ENCODE measurements at places on chromosomes 13 and 19.

DNA sequence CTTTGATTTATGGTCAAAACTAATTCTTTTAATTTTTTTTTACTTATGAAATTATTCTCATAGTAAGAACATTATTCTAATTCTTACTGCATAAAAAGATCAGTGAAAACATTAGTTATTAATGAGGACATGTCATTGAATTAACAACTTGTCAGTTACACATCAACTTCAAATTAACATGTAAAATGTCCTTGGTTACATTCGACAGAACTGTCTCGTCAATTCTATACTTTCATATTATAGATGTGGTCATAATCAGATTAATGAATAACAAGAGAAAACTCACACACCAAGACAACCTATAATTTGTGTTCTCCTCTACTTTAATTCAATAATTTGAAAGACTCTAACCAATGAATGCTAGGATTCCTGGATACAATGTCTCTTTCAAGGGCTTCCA lies 66.7 kb downstream of the KATNAL1 start:
- no peak for DNase-seq

GRCh38 chr13:94713561-94714182 lies 1.3 kb upstream of the SOX21 start:
- no peak for DNase-seq

GRCh38 chr19:3932931-3933810 lies at the start of gene NMRK2:
NMRK2 (plus strand) TSS chr19:3933069; CDS start chr19:3933672, 603 bp downstream.
- DNase-seq = no peak

- DNase-seq = no peak
Observed at GRCh38 chr19:1233115-1233667, 4.6 kb downstream of the CBARP start.

DNA sequence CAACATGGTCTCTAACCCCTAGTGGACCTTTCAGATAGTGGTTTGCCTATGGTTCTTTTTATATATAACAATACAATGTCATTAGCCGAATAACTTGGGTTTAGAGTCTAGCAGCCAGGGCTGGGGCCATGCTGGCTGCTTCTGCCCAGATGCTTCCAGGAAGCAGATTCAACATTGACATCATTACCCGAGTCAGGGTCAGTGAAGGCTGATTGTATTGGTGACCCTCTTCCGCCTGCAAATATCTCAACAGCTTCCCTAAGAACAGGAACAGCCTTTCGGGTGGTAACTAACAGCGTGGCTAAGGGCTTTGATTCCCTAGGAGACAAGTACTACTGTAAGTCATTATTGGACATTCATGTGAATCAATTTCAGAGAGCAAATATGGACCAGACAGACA lies 476.4 kb downstream of the UQCRFS1 start:
- no peak for DNase-seq

DNA sequence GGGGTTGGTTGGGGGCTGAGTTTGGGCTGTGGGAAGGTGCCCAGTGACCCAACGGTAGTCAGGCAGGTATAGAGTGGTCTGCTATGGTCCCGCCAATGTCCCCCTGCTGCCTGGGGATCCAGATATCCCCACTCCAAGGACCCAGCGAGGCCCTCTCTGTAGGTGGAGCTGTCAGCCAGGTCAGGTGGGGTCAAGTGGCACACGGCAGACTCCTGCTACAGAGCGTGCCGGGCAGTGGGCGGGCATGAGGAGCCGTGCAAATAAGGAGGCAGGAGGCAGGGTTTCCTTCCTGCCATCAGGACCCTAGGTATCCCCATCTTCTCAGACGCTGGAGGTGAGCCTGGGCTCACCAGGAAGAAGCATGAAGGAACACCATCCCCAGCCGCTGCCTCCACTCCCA lies 14.9 kb downstream of the EVI5L start:
- DNase-seq = no peak

- DNase-seq = no peak
Observed at GRCh38 chr19:52991484-52991883, 22.2 kb upstream of the ERVV-1 start.

- peak; percentile 12 for DNase-seq
Observed at GRCh38 chr19:33797802-33798671, 1.4 kb downstream of the KCTD15 start.

- no peak for DNase-seq
Observed at GRCh38 chr19:39814595-39814994, 19.4 kb downstream of the DYRK1B start.

DNA sequence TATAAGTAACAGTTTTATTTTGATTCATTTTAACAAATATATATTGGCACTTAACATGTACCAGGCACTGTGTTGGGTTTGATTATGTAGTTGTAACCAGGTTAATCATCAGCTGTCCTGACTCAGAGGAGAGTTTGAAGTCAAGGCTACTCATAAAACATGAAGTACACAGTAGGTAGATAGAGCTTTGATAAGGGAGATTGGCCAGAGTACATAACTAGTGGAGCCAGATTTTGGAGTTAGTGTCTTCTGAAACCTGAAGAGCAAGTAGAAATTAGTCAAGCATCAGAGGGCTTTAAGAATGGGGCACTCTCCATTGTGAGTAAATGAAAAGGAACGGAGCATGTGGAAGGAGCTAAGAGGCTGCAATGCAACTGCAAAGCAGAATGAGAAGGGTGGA lies 333.9 kb downstream of the RFC3 start:
- DNase-seq = no peak

DNA sequence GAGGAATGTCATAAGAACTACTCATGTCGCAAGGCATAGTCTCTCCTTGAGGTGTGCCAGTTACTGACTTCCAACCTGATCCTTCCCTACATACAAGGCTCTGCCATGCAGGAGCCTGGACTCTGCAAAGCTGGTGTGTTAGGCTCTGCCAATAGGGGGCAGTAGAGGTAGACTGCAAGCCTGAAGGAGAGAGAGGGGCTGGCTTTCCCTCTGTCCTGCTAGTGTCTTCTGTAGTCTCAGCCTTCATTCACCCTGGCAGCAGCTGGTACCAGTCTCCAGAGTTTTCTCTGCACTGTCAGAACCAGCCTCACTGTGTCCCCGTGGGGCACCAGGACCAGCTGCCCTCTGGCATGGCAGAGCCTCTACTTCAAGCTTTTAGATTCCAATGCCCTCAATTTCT lies 14.5 kb downstream of the SHISA2 start:
- no peak for DNase-seq

GRCh38 chr19:44280916-44281315 lies 21.2 kb downstream of the ZNF233 start:
- DNase-seq = no peak

GRCh38 chr13:30362869-30363268 lies 55.5 kb upstream of the KATNAL1 start:
- no peak for DNase-seq

DNA sequence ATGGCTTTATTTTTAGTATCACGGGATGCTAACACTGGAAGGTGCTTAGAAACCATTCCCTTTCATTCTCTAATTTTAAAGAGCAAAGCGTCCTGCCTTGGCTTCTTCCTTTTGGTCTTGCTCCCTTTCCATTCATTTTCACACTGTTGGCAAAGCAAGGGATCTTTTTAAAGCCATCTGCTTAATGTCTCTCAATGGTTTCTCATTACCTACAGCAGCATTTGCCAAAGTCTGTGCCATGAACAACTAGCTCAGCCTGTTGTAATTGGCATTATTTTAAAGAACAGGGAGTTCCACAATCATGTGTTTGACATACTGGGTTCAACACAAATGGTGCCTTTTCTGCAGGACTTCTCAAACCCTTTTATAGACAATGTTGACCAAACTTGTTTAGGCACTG lies 444.3 kb downstream of the GPC6 start:
- DNase-seq = no peak

DNA sequence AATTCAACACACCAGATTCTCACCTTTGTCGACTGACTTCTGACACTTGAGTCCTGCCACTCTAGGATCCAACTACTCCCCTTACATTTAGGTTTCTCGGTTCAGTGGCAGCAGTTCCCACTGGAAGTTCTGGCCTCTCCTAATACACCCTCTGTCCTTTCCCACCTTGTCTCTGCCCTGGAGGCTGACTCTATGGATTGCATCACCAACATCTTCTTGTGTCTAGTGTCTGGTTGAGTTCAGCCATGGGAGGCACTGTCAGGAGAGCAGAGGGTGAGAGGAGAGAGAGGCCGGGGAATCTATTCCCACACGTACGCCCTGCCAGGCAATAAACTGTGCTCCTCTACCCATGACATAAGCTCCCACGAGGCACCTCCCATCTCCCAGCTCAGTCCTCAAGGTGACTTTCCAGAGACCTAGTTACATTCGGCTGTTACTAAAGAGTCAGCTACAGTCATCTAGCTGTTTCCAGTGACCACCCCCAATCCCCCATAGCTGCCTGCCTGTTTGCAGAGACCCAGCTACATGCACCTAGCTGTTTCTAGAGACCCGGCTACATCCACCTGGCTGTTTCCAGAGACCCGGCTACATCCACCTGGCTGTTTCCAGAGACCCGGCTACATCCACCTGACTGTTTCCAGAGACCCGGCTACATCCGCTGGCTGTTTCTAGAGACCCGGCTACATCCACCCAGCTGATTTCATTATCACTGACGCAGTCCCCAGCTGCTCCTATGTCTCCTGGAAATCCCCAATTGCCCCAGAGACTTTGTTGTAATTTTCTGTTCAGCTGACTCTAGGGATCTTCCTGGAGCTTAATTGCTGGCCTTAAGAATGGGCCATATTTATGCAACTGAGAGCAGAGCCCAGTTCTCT lies 8.1 kb upstream of the LILRB4 start:
- no peak for DNase-seq

DNA sequence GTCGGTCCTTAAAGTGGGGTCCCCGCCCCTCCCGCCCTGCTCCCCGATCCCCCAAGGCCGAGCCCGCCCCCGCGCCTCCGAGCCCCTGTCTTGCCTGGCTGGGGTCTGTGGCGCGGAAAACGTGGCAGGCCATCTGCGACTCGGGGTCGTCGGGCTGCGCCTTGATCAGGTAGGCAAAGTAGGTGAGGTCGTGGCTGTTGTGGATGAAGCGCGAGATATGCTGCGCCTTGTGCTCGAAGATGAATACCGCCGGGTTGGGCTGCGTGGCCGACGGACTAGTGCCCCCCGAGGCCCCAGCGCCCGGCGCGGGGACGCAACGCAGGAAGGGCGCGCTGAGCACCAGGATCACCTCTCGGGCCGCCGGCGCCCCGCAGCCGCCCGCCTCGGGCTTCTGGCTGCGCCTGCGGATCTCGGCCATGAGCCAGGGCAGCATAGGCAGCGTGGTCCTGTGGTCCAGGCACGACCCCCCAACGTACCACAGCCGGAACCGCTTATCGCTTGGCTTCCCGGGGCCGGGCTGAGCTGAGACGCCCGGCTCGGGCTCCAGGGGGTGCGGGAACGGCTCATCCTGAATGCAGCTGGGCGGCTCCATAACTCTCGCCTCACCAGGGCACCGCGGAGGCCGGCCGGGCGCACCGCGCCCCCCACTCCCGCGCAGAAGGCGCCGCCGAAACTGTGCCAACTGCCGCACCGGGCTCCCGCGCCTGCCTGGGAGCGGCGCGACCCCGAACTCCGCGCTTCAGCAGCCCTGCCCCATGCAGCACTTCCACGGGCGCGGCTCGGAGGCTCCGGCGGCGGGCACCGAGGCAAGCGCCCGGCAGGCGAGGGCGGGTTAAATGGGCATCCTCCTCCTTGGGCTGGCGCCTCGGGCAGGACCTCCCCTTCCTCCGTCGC lies 546 bp downstream of the TBC1D4 start:
- DNase-seq = peak; percentile 42

DNA sequence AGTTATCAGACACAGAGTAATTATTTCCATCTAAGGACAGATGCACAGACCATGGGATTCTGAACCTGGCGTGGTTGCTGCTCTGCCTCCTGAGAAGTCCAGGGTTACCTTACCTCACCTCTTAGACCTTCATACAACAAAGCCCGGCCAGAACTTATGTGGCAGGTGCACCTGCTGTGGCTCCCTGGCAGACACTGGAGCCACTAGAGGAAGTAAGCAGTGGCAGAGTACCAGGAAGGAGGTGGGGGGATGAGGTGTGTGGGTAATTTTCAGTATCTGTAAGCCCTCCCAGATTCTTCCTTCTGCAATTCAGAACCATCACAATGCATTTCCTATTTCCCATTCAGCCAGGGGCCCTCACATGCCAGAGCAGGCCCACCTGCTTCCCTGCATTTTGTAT lies 106.1 kb upstream of the DOCK9 start:
- DNase-seq = no peak

DNA sequence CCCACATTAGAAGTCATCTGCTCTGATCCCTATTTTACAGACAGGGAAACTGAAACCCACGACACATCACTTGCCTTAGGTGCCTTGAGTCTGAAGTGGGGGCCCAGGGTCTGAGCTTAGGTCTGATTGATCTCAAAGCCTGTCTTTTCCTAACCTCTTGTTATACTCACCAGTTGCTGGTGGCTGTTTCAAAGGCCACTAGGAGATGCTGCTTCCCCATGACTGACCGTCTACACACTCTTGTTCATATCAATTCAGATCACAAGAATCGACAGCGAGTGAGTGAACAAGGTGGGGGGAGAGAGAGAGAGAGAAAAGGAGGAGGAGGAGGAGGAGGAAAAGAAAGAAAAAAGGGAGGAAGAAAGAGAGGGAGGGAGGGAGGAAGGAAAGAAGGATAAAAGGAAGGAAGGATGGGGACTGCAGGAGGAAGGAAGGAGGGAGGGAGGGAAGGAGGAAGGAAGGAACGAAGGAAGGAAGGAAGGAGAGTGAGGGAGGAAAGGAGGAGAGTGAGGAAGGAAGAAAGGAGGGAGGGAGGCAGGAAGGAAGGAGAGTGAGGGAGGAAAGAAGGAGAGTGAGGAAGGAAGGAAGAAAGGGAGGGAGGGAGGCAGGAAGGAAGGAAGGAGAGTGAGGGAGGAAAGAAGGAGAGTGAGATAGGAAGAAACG lies 3.3 kb downstream of the OR10H1 start:
- DNase-seq = no peak

DNA sequence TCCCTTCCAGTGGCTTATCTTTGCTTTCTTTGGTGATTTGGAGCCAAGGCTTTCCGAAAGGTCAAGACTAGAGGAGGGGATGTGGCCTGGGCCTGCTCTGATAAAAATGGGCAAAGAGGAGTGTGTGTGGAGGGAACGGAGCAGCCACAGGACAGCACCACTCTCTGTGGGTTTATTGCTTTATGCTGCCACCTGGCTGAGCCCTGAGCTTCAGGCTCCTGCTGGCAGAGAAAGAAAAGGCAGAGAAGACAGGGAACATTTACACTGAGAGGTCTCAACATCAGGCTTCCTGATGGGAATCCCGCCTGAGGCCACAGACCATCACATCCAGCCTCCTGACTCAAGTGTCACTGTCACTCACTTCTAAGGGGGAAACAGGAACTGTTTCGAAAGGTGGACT lies 9.2 kb upstream of the GSX1 start:
- DNase-seq = no peak

- no peak for DNase-seq
Observed at GRCh38 chr13:99681695-99682094, 180.4 kb downstream of the TM9SF2 start.

DNA sequence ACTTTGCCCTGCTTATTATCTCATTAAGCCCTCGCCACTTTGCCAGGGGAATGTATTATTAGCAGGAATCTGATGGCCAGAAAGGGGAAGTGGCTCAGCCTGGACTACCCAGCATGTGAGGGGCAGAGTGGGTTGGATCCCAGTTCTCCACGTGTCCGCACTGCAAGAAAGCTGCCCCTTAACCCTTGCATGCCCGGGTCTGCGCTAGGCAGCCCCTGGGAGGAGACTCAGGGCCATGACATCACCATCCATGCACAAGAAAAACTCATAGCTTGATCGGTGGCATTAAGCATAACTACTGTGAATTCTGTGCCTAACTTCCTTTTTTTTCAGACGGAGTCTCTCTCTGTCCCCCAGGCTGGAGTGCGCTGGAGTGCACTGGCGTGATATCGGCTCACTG lies 8.9 kb downstream of the CACNG8 start:
- no peak for DNase-seq

- no peak for DNase-seq
Observed at GRCh38 chr19:18883526-18884304, 12.2 kb downstream of the CERS1 start.

GRCh38 chr19:33522371-33522662 lies 726 bp upstream of the PEPD start:
- DNase-seq = no peak

- no peak for DNase-seq
Observed at GRCh38 chr13:45299194-45299593, 41.8 kb downstream of the TPT1 start.
